ENCODE measurements at places on chromosomes 6 and 20.

DNA sequence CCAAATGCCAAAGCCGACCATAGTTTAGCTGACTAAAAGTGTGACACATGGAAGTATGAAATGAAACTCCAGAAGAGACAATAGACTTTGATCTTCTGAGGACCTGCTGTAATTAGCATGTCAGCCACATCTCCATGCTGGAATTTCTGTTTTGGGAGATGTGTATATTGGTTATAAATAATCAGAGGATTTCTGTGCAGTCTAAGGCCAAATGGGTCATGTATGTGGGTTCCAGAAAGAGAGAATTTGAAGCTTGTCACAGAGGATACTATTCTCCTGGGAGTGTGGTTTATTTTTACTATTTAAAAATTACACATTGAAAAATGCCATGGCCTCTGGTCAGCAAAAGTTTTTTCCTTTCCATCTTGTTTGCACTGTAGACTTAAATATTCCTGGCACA lies 405.5 kb upstream of the PLCB4 start:
- no peak for DNase-seq

DNA sequence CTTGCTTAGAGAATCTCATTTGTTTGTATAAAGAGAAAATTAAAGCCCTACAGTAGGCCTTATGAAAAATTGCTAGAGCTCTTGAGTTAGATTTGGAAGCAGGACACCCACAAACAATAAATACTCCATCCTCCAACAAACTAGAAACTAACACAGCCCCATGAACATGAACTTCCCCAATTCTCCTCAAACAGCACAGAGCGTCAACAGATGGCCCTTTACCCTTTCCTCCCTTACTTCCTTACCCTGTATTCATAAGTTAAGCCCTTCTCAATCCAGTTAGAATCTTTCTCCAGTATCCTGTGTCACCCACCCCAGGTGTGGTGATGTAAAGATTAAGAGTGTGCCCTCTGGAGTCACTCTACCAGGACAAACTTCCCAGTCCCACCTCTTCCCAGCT lies 113.7 kb downstream of the UNC5CL start:
- DNase-seq: no peak

DNA sequence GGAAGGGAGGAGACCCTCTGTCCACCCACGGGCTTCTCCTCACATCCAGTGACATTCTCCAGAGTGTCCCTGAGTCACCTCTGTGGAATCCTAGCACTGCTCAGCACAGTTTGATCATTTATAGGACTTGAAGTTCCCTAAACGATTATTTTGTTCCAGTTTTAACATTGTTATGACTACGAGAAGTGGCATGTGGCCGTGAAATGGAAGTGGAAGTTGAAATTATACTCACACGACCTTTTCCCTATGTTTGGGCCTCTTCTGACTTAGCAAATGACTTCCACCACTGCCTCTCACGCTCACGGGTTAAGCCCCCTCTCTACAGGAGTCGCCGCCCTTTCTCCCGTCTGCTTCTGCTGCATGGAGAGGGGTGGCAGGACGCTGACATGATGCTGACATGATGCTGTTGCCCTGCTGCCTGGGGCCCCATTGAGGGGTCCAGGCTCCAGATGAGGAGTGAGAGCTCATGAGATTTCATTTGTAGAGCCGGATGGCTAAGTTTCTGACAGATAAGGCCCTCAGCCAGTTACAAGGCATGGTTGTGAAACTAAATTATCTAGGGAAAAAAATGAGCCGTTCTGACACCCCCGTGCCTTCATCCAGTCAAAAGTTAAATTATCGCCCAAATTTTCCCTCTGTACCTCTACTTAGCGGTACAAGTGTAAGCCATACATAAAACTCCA lies 153.6 kb upstream of the UST start:
- DNase-seq: no peak

DNA sequence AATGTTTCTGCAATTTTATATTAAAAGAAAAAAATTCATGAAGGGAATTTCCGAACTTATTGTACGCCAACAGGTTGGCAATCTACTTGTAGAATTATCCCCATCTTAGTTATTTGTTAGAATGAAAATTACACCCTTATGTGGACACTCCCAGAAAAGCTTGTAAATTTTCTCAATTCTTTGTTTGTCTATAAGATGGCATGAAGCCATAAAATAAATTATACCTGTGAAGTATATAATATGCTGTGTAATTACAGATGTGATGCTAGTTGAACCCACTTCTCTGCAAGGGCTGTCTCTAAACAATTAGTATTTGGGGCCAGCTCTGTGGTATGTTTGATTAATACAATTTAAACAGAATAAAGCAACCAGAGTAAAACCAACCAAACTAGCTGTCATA lies 52.1 kb upstream of the DSP start:
- DNase-seq: no peak

GRCh38 chr6:30378290-30378937 lies 33.5 kb downstream of the RPP21 start:
- DNase-seq: no peak

Measured in CD4-positive, alpha-beta T cell treated with Interleukin-10 for 1 hour (primary cell).